Left colon (tissue), 2 donors: ENCODE measurements at places on chromosomes 3 and 15.

DNA sequence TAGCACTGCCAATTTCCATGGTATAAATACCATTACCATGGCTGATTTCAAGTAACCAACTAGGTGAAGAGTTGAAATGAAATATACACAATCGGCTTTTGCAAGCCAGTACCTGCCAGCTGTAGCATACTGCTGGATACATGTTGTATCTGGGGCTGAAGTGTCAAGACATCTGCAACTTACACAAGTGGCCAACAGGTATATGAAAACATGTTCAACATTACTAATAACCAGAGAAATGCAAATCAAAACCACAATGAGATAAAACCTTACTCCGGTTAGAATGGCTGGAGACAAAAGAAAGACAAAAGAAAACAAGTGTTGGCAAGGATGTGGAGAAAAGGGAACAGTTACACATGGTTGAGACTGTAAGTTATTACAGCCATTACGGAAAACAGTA is 11.6 kb downstream of the ATOSA start:
- no peak for DNase-seq

- no peak for DNase-seq
Measured at GRCh38 chr3:31300456-31301443, 232.0 kb upstream of the STT3B start.

- DNase-seq = no peak
Measured at GRCh38 chr3:36215241-36215640, 165.1 kb upstream of the STAC start.

DNA sequence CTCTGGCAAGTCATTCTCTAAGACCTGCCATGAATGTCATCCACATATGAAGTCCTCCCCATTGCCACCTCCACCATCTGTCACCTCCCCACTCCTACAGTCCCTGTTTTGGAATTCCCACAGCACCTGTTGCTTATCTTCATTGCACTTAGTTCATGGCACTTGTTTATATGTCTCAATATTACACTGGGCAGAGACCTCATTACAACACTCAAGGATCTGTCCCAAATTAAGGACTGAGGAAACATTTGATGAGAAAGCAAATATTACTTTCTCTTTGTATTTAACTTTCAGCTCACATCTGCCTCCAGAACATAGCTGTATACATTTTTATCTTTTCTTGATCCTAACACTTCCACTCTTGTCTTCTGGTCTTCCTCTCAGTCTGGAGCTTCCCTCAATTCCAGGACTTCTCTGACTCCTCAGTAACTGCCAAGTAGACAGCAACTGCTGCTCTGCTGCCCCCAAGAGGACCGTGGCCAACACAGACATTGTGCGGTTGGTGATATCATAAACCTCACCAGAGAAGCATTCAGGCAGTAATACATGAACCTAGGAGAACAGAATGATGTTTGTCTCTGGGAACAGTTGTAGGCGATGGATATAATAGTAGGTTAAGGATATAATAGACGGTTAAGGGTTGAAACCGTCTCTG is 45.0 kb upstream of the FGF12 start:
- no peak for DNase-seq

- DNase-seq = no peak
Measured at GRCh38 chr3:64291345-64291744, 66.1 kb upstream of the PRICKLE2 start.

GRCh38 chr3:3027976-3028567 is 82.1 kb downstream of the IL5RA start:
- DNase-seq = no peak

DNA sequence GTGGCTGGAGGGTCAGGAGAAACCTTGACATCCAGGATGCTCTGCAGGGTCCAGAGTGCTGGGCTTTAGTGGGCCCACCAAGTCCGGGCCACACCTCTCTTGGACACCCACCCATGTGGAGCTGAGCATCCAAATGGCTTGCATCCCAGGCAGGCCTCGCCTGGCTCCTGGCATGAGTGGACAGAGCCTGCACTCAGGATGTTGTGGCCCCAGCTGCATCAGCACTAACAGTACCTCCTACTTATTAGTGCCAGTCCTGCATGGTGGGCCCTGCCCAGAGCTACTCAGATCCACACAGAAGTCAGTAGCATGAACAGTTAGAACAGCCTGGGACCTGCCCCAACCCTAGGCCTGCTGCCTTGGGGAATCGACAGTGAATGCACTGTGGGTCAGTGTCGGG is 42.2 kb upstream of the MRPS22 start:
- DNase-seq = no peak

GRCh38 chr3:107739227-107739626 is 216.5 kb downstream of the BBX start:
- no peak for DNase-seq

DNA sequence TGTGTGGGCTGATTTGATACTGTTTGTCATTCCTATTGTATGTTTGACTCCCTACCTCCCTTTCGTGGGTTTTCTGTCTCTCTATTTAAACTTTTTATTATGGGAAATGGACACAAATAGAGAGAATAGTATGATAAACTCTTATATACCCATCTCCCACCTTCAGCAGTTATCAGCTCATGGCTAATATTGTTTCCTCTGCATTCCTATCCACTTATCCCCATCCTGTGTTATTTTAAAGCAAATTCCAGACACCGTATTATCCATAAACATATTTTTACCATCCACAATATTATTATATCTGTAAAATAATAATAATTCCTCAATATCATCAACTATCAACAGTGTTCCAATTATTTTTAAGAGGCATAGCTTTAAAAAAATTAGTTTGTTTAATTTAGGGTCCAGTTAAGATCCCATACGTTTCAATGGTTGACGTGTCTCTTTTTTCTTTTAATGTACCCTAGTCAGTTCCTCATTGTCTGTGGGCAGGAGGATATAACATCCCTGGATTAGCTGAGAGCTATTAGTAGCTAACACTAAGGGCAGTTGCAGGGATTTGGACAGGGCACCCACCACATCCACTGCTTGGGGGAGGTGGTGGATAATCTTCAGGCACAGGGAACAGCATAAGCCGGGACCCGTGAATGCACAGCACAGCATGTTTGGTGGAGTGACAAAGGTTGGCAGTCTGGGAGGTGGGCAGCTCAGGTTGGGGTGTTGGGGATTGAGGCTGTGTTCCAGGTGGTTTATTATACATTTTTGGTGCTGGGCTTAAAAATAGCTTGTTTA is 23.5 kb downstream of the PLCL2 start:
- DNase-seq = no peak

- DNase-seq = no peak
Measured at GRCh38 chr15:96593735-96594134, 263.2 kb downstream of the NR2F2 start.

GRCh38 chr3:166986000-166986399 is 394.1 kb downstream of the ZBBX start:
- DNase-seq = no peak

DNA sequence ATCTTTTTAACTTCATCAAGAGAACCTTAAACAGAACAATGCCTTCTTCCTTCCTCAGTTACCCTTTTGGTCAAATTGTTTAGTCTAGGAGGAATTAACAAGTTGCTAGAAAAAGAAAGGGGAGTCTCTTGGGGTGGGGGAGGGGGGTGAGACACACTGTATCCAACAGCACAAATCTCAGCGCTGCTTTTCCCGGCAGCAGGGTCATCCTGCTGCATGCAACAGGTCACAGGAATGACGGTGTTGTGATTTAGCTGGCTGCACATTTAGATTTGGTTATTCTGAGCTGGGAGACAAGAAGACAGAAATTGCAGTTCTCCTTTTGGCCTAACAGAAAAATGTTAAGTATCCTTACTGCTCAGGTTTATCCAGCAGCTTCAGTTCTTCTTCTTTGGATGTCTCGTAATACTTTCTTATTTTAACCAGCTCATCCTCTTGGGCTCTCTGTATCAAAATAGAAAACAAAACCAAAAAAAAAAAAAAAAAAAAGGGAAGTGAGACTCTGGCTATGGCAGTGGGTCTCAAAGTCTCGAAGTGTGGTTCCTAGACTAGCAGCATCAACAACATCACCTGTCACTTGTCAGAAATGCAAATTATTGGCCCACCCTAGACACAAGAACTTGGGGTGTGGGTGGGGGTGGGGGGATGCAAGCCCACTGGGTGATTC is 190.5 kb downstream of the GREM1 start:
- no peak for DNase-seq

- DNase-seq = no peak
Measured at GRCh38 chr15:70128414-70129140, 30.9 kb upstream of the TLE3 start.

GRCh38 chr3:177449360-177450006 is 252.2 kb upstream of the TBL1XR1 start:
- no peak for DNase-seq

DNA sequence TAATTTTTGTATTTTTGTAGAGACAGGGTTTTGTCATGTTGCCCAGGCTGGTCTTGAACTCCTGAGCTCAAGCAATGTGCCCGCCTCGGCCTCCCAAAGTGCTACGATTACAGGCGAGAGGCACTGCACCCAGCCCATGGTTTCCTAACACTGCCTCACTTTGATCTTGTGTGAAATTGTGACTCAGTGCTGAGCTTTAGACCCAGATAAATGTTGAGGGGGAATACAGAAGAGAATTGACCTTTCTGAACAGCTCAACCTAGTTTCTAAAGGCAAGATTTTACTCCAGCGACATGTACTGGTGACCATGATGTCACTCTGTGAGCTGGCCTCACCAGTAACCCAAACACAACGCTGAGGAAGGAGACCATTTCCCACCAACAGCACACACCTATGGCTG is 73.5 kb downstream of the ATP1B3 start:
- no peak for DNase-seq

GRCh38 chr3:186525369-186526255 is 18.6 kb downstream of the CRYGS start:
- DNase-seq = no peak

DNA sequence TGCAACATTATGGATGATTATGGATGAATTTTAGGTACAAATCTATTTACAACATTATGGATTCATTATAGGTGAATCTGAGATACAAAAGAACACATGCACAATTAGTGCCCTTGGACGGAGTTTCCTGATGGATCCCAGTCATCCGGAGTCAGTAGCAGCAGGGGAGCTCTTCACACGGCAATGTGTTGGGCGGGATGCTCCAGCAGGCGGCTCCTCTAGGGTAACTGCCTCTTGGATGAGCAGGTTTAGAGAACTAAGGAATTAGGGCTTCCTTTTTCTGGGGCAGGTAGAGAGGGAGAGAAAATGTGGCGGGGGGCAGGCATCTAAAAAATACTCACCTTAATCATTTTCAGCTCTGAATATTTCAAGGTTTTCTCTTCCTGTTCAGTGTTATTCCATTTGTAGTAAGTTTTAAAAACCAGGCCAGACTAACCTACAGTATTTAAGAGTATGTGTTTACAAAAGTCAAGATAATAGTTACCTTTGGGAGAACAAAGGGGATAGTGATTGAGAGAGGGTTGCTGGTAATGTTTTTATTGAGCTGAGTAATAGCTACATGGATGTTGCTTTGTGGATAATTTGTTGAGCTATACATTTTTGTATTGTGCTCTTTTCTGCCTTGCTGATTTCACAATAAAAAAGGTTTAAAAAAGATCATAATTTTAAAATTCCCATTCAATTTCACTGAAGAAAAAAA is 27.4 kb upstream of the GOLM2 start:
- no peak for DNase-seq

GRCh38 chr3:120171134-120171873 is 77.1 kb upstream of the GSK3B start:
- no peak for DNase-seq

DNA sequence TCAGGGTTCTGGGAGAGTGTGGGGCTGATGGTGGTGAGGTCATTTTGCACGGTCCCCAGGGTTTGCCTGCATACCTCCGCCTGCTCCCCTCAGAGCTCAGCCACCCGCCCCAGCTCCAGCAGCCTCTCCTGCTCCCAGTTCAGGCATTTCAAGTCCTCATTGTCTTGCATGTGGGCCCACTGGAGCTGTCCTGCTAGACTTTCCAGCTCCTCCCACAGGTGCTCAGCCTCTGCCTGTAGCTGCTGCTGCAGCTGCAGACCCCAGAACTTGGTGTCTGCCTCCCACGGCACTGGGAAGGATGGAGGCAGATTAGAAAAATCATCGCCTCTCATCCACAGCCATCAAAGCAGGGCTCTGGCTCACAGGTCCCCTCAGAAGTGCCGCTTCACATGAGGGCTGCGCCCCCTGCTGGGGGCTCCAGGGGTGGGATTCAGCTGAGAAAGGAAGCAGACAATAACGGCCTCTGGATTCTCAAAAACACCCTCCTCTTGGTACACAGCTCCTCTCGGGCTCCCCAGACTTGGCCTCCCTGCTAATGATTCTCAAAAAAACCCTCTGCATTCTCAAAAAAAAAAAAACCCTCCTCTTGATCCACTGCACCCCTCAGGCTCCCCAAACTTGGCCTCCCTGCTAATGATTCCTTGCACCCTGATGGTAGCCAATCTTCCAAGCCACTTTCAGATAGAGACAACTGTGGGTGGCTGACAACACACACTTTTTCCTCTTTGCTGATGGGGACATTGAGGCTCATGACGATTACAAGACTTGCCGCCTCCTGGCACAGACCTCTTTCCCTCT is 89.3 kb upstream of the C2CD4B start:
- no peak for DNase-seq

DNA sequence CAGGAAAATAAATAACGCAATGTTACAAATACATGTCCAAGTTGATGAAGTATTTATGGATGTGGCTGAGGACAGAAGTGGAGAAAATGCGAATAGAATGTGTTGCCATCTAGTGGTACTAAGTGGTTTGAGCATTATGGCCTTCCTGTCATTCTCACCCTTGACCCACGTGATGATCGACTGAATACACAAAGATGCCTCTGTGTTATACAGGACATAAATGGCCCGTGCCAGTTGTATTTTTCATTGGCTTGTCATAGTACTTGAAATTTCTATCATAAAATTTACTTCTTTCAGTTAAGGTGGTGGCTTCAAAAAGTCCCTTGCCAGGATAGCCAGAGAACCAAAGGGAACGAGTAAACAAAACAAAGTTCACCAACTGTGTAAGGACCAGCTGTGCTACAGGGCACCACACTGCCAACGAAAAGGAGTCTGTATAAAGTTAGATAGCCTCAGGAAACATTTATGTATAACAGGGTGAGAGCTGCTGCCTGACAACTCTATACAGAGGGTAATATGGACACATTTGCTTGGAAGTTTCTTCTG is 103.7 kb downstream of the MYH15 start:
- peak; percentile 42 for DNase-seq

DNA sequence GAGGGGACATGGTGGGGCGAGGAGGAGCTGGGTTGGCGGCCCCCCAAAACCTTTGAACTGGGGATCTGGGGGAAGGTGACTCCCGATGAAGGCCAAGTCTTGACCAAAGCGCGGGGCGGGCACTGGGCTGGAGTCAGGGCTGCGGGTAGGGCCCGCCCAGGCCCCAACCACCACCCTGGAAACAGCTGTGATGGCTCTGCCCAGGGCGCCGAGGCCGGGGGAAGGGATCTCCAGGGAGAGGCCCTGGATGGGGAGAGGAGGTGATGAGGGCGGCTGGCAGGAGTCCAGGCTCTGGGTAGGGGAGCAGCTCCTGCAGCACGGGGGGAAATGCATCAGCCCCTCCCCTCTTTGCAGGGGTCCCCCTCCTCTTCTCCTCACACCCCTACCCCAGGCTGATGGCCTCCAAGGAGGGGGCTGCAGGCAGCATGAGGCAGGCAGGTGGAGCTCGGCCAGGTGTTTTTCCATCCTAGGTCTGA is 5.9 kb upstream of the C15orf39 start:
- DNase-seq = no peak
